ENCODE measurements at places on chromosomes 7 and 10.

- no peak for DNase-seq
Measured at GRCh38 chr7:26690135-26690805, 174.1 kb downstream of the SKAP2 start.

GRCh38 chr10:125087191-125087896 is 73.0 kb downstream of the CTBP2 start:
- DNase-seq, result no peak

DNA sequence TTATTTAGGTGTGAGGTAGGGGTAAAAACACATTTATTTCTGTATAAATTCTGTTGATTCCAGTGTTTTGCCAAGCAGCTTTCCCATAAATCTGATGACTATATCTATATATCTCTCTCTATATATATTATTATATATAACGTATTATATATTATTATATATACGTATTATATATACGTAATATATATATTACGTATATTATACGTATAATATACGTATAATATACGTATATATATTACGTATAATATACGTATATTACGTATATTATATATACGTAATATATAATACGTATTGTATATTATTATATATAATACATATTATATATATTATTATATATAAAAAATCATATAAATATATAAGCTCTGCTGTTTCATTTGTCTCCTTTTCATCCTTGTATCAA is 163.5 kb downstream of the GPR158 start:
- no peak for DNase-seq

DNA sequence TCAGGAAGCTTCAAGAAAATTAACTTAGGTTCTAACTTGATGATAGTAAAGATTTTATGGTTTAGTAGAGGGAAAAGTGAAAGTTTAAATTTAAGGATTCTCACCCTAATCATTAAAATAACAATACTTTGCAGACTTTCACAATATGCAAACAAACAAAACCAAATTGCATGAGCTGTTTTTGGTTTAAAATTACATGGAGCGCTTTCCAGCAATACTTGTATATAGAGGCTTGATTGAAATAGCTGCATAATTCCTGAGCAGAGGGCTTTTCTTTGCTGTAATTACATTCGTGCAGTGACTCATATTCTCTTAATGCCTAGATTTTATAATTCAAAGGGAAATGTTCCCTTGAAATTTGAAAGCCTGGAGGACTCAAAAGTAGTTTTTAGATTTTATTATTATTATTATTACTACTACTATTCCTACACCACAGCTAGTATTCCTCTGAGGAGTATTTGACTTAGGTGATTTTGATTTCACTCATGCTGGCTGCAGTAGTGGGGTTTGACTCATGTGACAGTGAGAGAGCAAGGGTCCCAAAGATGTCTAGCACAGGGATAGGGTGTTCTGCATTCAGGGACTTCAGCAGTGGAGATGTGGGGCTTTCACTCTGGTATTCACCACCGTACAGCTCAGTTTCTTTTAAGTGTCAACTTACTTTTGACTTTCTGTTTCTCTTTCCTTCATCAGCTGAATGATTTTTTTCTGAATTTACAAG is 138.1 kb downstream of the ADAM22 start:
- no peak for DNase-seq

- no peak for DNase-seq
Measured at GRCh38 chr7:2144926-2145325, 87.8 kb downstream of the MAD1L1 start.

DNA sequence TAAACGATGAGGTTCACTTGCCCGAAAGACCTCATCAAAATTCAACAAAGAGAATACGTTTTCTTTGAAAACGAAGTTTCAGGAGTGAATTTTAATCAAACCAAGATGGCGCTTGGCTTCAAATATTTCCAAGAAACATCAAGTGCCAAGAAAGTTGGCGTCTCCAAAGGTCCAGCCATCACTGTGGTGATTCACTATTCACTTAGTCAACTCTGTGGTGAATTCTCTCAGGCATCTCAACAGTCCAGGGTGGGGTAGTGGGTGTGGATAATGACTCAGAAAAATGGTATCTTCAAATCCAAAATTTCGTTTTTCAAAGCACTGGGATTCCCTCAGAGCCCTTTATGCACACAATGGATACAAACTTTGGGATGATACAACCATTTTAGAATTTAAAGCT is 133.1 kb downstream of the SVIL start:
- no peak for DNase-seq

DNA sequence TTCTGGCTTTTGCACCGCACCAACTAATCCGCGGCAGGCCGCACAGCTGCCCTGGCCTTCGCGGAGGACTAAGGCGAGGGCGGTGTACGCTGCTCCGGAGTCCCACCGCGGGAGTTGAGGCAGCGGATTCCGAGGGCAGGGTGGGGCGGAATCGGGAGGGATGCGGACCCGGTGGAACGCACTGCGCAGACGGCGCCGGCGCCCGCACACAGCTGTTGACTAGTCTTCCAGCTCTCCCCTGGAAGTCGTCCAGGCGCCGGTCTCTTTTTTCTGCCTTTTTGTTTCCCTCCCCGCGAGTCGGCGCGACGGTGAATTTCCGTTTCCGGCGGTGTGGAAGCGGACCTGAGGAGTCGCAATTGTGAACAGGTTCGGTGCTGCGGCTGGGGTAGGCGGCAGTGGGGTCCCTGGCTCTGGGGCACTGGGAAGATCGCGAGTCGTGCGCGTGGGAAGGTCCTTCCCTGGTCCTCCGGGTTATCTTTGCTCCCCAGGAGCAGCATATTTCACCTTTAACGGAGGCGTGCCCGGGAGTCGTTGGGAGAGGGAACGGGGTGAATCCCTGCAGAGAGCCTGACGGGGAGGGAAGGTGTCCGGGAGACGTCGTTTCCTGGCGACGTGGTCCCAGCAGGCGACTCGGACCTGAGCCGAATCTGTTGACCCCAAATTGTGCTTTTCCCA is at the start of gene ASAH2B:
Gene ASAH2B, plus strand, starts transcription at position 319 of the 675 bp plus-strand sequence. CDS start 5,195 bp downstream, outside the sequence.
- DNase-seq, result peak; percentile 50

- no peak for DNase-seq
Measured at GRCh38 chr7:134443396-134444070, 15.4 kb downstream of the AKR1B1 start.

DNA sequence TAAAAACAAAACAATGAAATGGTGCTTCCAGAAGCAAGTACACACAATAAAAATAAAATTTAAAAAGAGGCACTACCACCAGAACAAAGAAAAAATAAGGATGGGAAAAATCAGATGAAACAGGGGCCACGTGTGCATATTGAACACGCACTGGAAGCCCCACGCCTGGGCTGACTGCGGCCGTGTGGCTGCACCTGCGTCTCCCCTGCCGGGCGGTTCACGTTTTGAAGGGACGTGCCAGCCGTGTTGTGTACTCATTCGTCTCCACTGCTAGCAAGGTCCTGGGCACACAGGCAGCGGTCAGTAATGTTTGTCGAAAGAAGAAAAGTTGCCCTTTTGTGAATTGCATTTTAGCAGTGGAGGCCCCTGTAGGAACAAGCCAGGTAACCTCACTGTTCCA is 255.9 kb upstream of the RNF32 start:
- DNase-seq, result no peak

- no peak for DNase-seq
Measured at GRCh38 chr10:88129013-88129412, 265.6 kb downstream of the PTEN start.

GRCh38 chr7:125857606-125858005 is 928.0 kb upstream of the POT1 start:
- DNase-seq, result no peak

All from NCI-H510A treated with DMSO at 0.1 percent for 48 hours (cell line).